ENCODE measurements at places on chromosomes 12 and 14.

DNA sequence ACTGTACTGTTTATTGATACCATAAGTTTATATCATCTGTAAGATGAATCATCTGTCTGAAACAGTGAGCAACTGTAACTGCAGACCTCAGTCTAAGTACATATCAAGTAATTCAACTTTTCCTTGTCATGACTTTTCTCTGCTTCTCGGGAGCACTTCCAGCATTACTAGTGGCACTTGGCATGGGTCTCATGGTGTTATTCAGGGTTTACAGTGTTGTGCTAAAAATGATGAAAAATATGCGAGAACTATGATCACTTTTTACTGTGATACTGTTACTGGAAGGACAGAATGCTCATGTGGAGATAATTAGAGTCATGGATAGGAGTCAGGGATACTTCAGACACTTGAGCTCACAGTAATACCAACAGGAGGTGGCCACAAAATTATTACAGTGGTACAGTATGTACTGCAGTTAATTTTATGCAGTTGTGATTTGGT, 8.3 kb downstream of the KTN1 start:
- no peak for DNase-seq

DNA sequence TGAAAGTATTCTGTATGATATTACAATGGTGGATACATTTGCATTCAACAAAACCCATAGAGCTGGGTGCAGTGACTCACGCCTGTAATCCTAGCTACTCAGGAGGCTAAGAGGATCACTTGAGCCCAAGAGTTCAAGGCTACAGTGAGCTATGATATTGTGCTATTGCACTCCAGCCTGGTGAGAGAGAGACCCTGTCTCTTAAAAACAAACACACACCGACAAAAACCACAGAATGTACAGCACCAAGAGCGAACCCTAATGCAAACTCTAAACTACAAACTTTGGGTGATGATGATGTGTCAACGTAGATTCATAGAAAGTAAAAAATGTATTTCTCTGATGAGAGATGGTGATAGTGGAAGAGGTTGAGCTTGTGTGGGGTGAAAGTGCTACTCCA, 8.6 kb downstream of the CAPRIN2 start:
- no peak for DNase-seq

- DNase-seq = no peak
Observed at GRCh38 chr14:60514741-60515491, 6.0 kb downstream of the SIX6 start.

DNA sequence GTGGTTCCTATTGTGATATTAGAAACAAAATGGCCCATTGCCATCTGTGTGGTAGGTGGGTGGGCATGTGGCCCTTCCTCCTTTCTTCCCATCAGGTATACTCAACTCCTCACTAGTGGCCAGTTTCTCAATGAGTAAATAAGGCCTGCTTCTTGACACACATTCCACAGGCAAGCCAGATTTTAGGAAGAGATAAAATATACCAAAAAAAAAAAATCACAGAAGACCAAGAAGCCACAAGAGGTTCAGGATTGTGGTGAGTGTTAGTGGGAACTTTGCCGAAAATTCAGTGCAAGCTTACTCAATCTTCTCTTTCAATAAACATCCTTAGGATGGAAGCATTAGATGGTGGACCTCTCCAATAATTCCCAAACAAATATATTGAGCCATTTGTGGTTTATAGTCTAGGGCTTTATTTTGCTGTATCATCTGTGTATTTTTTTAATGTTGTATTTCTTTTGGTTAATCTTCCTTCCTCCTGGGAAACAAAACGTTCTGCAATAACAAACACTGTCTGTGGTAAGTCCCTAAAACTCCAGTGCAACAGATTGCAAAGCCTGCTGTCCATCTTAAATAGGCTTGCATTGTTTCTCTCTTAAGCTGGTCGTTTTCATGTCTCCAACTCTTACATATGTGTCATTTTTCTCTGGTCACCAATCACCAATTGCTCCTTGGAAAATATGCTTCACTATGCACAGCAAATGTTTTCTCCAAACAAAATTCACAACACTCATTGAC, 289.9 kb upstream of the KITLG start:
- DNase-seq = no peak

- no peak for DNase-seq
Observed at GRCh38 chr12:114400925-114401324, 5.0 kb downstream of the TBX5 start.

DNA sequence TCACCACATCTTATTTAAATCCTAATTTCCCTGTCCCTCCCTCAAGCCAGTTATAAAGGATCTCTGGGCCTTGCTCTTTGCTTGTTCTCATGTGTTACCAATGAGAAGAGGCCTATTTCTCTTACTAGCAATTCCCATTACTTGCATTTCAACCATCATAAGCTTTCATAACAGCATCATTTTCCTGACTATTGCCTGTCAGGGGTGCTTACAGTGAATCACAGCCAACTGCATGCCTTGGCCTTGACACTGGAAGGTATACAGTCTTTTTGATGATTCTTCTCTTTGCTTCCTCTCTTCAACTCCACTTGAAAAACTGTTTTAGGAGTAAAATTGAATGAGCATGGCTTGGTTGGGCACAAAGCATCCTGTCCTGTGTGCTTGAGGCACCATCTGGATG, 127.0 kb downstream of the NPAS3 start:
- DNase-seq = no peak

DNA sequence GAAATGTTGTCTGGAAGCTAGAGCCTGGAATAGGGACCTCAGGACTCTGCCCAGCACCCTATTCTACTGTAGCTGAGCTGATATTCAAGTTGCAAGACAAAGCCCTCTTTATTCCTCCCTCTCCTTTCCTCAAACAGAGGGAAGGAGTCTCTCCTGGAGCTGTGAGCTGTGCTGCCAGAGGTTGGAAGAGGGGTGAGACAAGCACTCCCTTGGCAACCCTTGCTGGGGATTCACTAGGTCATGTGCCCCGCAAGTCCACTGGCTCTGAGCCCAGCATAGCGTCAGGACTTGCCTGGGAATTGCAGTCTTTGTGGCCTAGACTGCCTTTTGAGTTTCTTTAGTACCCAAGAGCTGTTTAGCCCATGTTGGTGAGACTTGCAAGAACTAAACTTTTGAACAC, 11.4 kb upstream of the ASCL1 start:
- no peak for DNase-seq

GRCh38 chr12:16218934-16219751, 58.3 kb downstream of the SLC15A5 start:
- no peak for DNase-seq

Data from anterior cingulate cortex (tissue), 58 donors.